ENCODE measurements at places on chromosomes 13 and 19.

- DNase-seq = no peak
Measured at GRCh38 chr19:13090511-13091231, 12.0 kb downstream of the LYL1 start.

DNA sequence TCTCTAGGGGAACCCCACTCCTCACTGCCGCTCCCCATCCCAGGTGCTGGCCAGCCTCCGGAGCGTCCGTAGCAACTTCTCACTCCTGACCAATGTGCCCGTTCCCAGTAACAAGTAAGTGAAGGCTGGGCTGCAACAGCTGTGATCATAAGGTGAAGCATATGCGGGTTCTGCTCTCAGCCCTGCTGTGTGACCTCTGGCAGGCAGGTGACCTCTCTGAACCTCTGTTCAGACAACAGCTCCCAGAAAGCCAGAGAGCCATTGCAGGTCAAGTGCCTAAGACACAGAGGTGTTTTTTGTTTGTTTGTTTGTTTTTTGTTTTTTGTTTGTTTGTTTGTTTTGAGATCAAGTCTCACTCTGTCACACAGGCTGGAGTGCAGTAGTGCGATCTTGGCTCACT is 28.7 kb downstream of the PDE4A start:
- DNase-seq = no peak

DNA sequence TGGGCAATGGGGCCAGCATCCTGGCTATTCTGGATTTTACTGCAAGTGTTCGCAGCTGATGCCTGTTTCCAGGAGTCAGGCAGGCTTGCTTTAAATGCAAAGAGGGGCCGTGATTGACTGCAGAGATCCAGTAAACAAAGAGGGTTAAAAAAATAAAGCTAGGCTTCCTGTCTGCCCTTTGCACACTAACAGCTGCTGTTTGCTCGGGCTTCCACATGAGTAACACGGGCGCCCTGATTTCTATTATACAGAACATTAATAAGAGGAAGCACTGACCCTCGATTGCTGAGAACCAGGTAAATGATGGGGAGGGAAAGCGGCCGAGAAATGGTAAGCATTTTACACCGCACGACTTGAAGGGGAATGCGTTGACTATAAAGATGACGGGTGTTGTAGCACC is 254.2 kb upstream of the ZNF507 start:
- DNase-seq = no peak

DNA sequence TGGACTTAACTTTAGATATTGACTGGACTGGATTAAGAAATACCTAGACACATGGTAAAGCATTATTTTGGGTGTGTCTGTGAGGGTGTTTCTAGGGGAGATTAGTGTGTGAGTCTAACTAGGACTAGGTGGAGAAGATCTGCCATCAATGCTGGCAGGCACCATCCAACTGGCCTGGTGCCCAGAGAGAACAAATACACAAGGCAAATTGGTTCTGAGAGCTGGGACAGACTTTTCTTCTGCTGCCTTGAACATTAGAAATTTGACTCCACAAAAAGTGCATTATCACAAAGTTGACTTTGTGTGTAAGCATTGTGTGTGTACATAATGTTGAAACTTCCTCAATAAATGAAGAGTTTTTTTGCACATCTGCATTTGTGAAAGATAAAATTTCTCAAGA is 522.1 kb downstream of the SUCLA2 start:
- peak; percentile 31 for DNase-seq

- DNase-seq = no peak
Measured at GRCh38 chr19:948842-949496, 23.1 kb downstream of the ARID3A start.

DNA sequence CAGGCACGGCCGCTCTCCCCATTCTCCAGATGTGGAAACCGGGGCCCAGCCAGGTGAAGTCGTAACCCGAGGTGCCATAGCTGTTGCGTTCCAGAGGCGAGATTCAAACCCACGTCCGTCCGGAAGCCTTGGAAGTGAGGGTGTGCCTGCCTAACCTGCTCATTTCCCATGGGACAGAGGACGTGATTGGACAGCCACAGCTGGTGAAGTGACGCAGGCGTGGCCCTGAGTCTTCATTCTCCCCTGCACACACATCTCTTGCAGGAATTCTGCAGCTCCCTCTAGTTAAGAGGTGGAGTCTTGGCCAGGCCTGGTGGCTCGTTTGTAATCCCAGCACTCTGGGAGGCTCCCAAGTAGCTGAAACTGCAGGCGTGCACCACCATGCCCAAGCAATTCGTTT is 16.8 kb downstream of the MEIS3 start:
- DNase-seq = no peak

DNA sequence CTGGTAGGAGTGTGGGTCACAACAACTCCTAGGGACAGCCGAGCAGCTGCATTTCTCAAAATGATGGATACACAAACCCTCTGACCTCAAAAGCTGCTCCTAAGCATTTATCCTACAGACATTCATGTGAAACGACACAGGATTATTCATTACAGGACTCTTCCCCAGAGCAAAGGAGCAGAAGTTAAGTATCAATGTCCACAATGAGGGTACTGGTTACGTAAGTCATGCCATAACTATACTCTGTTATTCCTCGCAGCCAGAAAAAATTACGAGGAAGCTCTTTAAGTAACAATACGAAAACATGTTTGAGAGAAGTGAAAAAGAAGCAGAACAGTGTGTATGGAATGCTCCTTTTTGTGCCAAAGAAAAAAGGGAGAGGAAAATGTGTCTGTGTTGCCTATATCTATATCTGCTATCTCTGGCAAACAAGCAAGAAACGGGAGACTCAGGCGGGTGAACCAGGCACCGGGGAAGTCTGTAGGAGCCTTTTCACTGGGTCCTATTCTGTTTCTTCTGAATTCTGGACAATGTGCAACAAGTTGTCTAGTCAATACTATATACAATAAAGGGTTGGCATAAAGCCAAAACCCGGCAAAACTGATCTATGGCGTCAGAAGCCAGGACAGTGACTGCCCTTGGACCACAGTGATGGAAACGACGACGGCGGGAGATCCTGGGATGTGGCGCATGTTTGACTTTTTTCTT is 1.3 kb downstream of the ISOC2 start:
- DNase-seq = no peak

DNA sequence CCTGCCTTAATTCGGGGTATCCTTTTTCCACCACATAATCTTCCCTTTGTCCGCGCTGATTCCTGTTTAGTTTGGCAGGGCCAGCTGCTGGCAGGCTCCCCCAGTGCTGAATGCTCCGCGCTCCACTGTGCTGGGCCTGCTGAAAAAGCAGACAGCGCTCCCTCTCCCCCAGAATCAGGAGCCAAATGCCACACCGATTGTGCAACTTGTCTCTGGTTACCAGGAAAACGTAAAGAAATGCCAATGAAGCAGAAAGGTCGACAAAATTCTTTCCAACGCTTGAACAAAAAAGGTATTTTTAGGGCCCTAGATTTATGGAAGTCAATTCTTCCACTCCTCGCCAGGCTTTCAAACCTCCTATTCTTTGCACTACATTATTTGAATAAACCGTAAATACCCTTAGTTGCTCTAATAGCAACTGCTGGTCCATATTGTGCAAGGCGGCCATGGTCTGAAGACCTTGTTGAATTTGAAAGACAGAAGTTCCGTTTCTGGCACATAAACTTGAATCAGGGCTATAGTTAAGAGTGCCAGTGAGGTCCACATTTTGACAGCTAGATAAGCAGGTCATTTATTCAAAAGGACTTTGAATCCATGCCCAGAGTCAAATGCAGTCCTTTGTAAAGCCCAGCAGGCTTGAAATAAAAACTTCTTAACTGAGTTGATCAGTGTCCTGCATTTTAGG is 206.7 kb upstream of the RFC3 start:
- DNase-seq = no peak

GRCh38 chr19:4537953-4538600 is 1.8 kb downstream of the LRG1 start:
- no peak for DNase-seq

DNA sequence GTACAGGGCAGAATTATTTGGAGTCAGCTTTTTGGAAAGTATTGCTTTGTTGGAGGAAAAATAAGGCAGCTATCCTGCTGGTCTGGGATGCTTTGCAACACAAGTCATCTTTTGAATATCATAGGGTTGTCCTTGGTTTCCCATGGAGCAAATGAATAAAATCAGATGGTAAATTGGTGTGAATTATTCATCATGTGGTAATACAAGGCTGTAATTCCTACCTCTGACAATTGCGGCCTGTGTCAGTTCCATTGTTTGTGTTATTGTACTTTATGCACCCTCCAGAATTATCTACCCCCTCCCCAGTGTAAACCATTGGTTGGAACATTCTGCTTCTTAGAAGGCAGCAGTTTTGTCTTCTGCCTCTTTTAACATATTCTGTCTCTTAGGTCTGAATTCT is 46.2 kb downstream of the RNASEH2B start:
- DNase-seq = no peak

- DNase-seq = no peak
Measured at GRCh38 chr19:14826006-14826405, 9.0 kb downstream of the OR7A5 start.

DNA sequence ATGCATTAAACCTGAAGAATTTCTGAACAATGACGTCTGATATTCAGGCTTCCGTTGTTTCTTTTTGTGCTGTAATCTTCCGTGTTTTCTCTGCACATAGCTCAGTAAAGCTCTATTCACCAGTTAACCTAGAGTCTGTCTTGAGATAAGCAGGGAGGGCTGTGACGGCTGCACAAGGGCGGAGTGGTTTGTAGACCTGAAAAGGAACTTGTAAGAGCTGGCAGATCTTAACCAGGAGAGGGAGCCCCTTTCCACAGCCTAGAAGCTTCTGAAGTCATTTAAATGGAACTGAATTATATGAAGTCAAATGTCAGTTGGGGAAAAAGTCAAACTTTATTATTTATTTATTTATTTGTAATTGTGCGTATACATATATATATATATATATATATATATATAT is 27.5 kb downstream of the DPRX start:
- peak; percentile 13 for DNase-seq

DNA sequence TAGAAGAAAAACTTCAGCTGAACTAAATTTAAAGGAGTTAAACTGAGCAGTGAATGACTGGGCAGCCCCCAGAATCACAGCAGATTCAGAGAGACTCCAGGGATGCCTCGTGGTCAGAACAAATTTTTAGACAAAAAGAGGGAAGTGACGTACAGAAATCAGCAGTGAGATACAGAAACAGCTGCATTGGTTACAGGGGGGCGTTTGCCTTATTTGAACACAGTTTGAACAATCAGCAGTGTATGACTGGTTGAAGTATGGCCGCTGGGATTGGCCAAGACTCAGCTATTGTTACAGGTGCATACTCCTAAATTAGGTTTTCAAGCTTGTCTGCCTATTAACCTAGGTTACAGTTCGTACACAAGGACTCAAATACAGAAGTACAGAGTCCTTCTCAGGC is 2.2 kb upstream of the SPRYD7 start:
- DNase-seq = peak; percentile 59

GRCh38 chr19:35545855-35546381 is 492 bp downstream of the TMEM147 start:
- DNase-seq = no peak

DNA sequence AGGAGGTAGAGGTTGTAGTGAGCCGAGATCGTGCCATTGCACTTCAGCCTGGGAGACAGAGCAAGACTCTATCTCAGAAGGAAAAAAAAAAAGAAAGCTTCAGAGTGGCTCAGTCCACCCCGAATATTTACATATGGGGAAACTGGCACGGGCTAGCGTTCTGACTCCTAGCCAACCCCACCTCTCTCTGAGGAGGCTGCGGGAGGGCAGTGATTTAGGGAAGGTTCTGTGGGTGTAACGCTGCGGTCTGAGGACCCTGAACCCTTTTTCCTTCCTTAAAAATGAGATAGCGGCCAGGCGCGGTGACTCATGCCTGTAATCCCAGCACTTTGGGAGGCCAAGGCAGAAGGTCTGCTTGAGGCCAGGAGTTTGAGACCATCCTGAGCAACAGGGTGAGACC is 5.0 kb downstream of the LRRC25 start:
- DNase-seq = peak; percentile 96

DNA sequence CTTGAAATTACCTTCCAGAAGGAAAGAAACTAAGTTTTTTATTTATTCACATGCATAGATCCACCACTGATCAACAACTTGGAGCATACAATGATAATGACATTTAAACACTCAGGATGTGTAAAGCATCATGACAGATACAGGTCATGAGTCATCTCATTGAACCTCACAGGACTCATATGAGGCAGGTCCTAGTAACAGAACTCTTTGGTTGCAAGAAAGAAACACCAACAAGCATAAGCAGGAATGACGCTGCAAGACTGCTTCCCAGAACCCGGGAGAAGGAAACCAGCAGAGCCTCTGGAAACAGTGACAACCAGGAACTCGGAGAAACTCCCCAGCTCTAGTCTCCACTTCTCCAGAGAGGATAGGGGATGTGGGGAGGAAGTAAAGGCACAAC is 60.8 kb upstream of the IPO5 start:
- DNase-seq = no peak

DNA sequence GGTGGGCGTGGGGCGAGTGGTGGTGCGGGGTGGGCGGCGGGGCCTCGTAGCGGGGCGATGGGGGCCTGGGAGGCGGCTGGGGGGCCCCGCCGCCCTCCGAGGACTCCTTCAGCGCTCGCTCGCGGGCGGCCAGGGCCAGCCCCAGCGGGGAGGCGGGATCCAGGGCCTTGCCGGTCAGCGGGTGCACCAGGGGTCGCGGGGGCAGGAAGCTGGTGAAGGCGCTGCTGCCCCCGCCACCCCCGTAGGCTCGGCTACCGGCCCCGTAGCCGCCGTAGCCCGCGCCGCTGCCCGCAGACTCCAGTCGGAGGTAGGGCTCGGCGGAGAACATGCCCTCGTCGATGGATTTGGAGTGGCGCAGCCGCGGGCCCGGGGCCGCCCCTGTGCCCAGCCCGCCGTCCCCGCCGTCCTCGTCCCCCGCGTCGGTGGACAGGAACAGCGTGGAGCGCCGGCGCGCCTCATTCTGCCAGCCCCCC is 18.6 kb downstream of the C19orf81 start:
- no peak for DNase-seq

DNA sequence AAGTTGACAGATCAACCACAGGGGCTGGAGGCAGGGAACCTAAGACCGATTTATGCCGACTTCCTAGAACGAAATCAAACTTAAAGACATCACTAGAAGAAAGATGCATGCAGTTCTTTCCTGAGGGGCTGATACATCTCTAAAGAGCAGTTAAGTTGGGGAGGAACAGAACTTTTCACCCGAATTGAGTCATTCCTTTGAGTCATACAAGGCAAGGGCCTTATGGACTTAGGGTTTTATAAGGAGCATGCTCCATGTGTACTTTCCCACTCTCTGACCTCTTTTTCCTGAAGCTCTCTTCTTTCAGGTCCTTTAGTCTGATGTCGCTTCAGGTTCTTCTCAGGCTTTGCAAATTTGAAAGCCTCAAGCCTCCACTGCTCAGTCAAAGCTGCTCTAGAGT is 7.9 kb upstream of the FBXL3 start:
- peak; percentile 52 for DNase-seq
